ENCODE measurements at places on chromosomes 1 and 21.
A peak's percentile ranks its signal among the peaks of the same experiment; 100 is the strongest.

DNA sequence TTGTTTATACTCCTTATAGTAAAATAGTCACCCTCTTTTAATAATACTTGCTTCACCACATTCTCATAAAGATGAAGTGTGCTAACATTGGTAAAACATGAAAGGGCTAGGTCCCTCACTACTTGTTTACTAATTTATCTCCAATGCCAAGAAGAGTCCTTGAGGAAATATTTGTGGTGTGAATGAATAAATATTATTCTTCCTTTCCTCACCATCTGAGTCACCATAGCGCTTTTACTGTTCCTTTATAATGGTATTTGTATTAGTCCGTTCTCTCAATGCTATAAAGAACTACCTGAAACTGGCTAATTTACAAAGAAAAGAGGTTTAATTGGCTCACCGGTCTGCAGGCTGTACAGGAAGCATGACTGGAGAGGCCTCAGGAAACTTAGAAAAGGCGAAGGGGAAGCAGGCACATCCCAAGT lies 222.8 kb upstream of the ZRANB2 start:
- DNase-seq, result no peak

DNA sequence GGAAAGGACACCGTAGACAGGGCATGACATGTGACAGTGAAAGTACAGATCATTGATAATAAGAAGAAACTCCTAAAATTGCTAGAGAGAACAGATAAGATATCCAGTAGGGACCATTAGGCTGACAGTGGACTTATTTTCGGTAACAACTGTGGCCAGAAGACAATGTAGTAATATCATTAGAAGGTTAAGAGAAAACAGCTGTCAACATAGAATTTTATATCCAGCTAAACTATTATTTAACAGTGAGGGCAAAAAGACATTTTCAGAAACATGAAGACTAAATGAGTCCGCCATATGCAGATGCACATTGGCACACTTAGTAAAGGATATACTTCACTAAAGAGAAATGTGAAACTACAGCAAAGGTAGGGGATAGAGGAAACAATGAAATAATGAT lies 95.4 kb upstream of the GUCA2B start:
- DNase-seq, result no peak

GRCh38 chr1:121518726-121519041 lies 333.9 kb downstream of the SRGAP2C start:
- no peak for DNase-seq

DNA sequence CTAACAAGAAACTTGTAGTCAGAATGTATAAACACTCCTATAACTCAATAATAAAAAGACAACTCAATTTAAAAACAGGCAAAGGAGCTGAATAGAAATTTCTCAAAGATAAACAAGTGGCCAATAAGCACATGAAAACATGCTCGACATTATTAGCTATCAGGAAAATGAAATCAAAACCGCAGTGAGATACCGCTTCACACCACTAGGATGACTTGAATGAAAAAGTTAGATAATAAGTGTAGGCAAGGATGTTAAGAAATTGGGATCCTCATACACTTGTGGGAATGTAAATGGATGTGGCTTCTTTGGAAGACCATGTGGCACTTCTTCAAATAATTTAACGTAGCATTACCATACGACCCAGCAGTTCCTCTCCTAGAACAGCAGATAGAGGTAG lies 8.9 kb downstream of the RALGPS2 start:
- no peak for DNase-seq

- no peak for DNase-seq
Observed at GRCh38 chr1:231032963-231033362, 7.1 kb downstream of the FAM89A start.

DNA sequence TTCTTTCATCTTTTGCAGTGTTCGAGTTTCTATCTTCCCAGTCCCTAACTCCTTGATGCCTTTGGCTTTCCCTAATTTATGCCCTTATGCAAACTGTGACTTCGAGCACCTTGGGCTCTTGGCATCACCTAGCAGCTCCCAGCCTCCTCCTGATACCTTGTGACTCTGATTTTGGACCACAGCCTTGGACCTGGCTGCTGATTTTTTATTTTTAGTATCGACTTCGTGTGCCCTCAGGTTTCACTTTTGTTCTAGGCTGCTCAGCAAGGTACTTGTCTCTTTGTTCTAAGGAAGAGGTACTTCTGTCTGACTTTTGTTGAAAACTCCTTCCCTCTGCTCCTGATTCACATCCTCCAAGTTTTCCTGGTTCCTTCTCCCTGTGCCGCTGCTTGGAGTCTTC lies 69.6 kb upstream of the KCNK1 start:
- DNase-seq, result no peak

GRCh38 chr1:179575497-179576314 lies at the start of gene NPHS2:
TSS of gene NPHS2 (minus strand) at chr1:179575948. CDS start at chr1:179575864, 84 bp downstream.
- no peak for DNase-seq

DNA sequence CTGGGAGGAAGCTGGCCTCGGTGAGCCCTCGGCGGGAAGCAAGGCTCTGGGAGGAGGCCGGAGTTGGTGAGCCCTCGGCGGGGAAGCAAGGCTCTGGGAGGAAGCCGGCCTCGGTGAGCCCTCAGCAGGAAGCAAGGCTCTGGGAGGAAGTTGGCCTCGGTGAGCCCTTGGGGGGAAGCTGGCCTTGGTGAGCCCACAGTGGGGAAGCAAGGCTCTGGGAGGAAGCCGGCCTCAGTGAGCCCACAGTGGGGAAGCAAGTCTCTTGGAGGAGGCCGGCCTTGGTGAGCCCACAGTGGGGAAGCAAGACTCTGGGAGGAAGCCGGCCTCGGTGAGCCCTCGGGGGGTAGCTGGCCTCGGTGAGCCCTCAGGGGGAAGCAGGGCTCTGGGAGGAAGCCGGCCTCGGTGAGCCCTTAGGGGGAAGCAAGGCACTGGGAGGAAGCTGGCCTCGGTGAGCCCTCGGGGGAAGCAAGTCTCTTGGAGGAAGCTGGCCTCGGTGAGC lies 36.0 kb downstream of the KRTAP10-1 start:
- DNase-seq, result no peak

DNA sequence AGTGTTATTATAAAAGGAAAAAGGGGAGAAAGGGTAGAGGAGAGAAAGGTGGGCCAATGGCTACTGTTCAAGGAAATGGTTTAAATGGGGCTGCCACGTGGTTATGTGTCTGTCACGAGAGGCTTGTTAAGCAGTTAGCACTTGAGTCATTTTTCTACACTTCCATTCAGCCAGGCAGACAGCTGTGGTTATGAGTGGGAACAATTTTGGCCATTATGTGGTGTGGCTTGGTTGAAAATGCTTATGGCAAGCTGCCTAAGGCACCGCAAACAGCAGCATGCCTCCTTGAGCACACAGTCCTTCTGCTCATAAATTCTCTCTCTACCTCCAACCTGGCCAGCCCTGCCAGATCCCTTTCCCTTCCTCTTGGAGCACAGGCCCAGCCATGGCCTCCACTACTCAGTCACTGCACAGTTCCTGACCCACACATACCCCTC lies 3.2 kb upstream of the SRM start:
- DNase-seq, result no peak

GRCh38 chr1:115211071-115211745 lies 121.9 kb upstream of the TSPAN2 start:
- no peak for DNase-seq

DNA sequence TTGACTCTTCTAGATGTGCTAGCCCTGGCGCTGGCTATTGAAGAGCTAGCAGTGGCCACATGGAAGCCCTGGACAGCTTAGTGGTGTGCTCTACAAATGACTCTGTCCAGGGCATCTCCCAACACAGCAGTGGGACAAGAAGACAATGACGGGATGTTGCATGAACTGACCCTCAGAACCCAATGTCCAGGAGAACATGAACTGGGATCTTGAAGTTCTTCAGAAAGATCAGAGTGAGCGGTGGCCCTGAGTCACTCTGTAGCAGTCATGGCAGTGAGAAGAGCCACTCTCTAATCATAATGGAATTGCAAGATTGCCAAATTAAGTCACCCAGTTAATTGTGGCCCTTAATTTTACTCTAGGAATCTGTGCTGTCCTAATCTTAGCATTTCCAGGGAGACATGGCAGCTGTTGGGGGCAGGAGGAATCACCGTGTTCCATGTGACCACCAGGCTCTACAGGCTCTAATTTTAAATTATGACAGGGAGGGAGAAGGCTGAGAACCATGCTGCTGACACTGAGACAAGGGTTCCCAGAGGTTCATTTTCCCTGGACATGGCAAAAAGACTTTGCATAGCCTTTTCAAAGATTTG lies 10.2 kb upstream of the OBSCN start:
- DNase-seq, result no peak

DNA sequence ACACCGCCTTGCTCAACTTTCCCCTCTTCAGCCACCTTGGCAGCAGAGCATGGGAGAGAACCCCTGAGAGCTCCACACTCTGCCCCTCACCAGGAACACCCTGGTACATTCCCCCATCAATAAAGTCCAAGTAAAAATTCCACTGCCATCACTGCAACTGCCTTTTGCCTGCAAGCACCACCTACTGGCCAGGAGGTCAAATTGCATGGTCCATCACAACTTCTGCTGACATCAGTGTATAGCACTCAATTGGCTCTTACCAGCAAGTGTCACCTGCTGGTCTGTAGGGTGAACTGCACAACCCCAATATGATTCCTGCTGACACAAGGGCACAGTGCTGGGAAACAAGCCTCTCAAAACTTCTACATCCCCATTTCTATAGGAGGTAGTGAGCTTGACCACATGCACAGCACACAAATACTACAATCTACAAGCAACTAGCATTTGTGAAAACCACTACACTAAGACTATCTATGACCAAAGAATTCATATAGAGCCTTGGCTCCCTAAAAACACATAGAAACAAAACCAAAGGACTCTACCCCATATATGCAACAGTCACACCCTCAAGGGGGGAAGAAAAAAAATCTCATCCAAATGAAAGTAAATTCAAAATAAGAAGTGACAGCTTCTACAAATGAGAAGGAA lies 69.2 kb downstream of the FASLG start:
- DNase-seq, result no peak

GRCh38 chr1:15323351-15323988 lies 76.4 kb downstream of the FHAD1 start:
- peak; percentile 33 for DNase-seq

- no peak for DNase-seq
Observed at GRCh38 chr1:205369701-205370123, 13.0 kb upstream of the KLHDC8A start.

GRCh38 chr21:39647476-39647875 lies 34.7 kb downstream of the B3GALT5 start:
- DNase-seq, result no peak

- peak; percentile 43 for DNase-seq
Observed at GRCh38 chr1:211323156-211324063, 3.2 kb upstream of the TRAF5 start.

DNA sequence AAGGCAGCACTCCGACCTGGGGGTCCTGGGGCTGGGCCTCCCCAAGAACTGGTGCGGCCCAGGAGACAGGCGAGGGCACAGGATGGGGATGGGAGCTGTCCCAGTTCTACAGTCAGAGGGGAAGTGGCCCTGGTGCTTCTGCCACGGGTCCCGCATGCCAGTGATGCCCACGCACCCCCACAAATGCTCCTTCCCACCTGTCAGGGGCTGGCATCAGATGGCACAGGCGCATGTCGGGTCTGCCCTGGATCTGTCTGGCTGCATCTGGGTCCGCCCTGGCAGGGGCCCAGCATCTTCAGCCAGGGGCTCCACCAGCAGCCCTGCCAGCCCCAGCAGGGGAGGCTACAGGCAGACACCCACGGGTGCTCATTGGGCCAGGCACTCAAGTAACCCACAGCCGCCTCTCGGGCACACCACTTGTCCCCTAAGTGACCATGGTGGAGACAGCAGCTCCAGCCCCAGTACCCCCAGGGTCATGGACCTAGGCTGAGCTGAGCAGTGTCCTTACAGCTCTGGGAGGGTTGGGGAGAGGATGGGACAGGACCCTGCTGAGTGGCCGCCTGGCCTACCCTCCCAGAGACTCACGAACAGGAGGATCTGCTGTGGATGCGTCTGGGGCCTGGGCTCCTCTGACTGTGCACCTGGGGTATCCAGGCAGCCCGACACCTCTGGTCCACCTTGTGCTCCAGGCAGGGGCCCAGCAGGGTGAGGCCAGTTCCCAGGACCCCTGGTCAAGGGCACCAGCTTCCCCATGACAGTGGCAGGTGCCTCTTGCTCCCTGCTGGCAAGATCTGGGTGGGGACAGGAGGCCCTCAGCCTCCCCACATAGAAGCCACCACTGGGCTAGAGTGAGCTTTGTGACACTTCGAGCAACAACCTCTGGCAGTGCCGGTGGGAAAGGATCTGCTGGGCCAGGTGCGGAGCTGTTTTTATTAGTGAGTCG lies 5.4 kb downstream of the SMIM1 start:
- DNase-seq, result no peak

GRCh38 chr1:43648876-43649477 lies 972 bp upstream of the KDM4A start:
- no peak for DNase-seq

DNA sequence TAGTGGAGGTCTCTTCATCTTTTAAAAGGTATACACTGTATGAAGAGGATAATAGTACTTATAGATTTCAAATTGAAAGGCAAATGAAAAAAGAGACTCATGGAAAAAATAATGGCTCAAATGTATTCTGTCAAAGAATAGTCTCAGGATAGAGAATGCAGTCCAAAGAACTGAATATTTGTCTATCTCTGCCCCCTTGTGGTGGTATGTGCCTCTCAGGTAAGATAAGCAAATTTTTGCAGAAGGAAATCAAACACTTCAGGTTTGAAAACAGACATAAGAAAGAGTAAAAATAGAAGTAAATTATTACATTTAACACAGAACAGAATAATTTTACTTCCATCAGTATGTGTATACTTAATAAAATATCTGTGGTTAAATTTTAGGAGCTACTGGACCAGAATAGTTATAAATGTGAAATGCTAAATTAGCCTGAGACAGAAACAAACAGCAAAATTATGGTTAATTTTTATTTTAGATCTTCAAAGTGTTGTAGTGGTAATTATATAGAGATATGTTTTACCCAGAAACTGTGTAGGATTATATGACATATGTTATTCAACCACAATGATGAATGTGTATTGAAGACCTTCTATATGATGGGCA lies 164.4 kb upstream of the PALMD start:
- DNase-seq, result no peak

DNA sequence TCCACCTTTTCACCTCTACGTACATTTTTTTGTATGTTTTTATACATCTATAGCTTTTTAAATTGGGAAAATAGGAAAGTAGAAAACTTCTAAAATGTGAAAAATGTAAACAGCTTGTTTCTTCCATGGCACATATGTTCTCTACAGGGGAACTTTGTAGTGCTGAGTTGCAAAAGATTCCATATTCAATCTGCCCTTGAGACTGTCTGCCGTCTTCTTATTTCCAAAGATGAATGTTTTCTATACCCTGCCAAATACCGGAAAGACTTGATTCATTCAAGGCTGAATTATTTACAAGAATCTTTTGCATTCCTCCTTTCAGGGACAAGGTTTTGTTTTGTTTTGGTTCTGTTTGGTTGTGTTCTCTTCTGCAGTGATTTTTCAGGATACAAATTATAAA lies 1334.5 kb upstream of the ADGRL4 start:
- no peak for DNase-seq

- no peak for DNase-seq
Observed at GRCh38 chr1:184068354-184068753, 16.8 kb downstream of the TSEN15 start.

GRCh38 chr1:184188037-184188436 lies 136.5 kb downstream of the TSEN15 start:
- DNase-seq, result no peak

GRCh38 chr1:165134431-165134830 lies 222.1 kb downstream of the LMX1A start:
- no peak for DNase-seq

Data from activated CD4-positive, CD25-positive, alpha-beta regulatory T cell (primary cell).